Stimulated activated CD4-positive, alpha-beta T cell treated with anti-CD3 and anti-CD28 coated beads, Interleukin-4, amount 100 ng/mL, for 1 hour (primary cell): ENCODE measurements at places on chromosomes 6 and 20.

DNA sequence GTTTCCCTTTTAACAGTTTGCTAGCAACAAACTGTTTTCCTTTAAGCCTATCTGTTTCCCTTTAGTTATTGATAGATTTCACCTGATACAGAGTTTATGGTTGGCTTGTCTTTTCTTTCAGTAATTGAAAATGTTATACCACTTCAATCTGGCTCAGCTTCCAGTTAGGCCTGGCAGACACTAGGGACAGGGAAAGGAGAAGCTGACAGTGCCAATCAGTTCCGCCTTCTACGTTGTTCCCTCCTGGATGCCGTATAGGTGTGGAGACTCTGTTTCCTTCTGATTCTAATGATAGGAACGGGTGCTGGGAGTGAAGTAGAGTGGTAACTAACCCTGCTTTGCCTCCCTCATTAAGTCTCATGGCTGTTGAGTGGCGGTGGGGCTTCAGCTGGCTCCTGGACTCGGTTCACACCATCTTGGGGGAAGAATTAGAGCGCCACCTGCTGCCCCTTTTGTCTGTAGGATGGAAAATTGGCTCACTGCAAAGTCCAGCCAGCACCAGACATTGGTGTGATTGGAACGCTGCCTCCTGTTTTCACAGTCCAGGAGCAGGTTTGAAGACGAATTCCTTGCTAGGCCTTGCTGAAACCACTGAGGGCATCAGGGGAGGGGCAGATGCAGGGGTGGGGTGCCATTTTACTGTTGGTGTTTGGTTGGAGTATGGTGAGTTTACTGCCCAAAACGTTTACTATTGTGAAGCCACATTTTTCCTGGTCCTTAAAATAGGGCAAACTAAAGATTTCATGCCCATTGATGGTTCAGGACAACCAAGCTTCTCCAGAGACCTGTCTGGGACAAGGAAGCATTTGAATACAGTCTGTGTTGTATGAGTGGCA, 1729.5 kb downstream of the GRIK2 start:
- DNase-seq, result no peak

DNA sequence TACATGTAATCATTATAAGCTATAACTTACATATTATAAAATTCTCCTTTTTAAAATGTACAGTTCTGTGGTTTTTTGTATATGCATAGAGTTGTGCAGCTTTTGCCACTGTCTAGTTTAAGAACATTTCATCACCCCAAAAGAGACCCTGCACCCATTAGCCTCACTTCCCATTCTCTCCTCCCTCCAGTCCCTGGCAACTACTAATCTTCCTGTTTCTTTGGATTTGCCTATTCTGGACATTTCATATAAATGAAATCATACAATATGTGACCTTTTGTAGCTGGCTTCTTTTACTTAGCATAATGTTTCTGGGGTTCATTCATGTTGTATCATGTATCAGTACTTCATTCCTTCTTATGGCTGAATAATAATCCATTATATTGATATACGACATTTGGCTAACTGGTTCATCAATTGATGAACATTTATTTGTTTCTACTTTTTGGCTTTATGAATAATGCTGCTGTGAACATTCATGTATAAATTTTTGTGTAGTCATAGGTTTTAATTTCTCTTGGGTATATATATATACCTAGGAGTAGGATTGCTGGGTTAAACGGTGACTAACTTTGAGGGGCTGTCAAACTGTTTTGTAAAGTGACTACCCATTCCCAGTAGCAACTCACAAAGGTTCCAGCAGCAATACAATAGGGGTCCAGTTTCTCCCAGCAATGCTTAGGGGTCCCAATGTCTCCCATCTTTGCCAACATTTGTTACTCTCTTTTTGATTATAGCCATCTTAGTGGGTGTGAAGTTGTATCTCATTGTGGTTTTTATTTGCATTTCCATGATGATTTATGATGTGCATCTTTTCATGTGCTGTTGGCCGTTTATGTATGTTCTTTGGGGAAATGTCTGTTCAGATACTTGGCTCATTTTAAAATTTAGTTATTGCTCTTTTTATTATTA, 10.7 kb downstream of the PTPRA start:
- DNase-seq, result no peak

GRCh38 chr6:16759181-16759645, 2.0 kb downstream of the ATXN1 start:
- DNase-seq, result no peak

- DNase-seq, result no peak
Observed at GRCh38 chr6:170069611-170070010, 221.3 kb downstream of the DLL1 start.

DNA sequence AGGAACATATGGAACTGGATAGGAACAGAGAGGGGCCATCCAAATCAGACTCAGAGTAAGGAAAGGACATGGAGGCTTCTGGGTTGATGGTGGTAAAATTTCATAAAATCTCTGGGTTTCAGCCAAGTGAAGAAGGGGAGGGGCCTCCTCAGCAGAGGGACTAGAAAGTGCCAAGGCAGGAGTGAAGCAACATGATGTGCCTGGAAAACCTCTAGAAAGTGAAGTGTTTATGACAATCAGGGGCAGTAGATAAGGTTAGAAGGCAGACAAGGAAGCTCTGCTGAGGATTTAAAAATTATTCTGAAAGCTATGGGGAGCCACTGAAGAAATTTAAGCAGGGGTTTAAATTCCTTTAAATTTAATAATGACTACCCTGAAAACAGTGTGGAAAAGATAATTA, 126.0 kb upstream of the TENT5A start:
- DNase-seq, result no peak

- DNase-seq, result peak; percentile 71
Observed at GRCh38 chr20:2742934-2743559, 50.5 kb downstream of the EBF4 start.

DNA sequence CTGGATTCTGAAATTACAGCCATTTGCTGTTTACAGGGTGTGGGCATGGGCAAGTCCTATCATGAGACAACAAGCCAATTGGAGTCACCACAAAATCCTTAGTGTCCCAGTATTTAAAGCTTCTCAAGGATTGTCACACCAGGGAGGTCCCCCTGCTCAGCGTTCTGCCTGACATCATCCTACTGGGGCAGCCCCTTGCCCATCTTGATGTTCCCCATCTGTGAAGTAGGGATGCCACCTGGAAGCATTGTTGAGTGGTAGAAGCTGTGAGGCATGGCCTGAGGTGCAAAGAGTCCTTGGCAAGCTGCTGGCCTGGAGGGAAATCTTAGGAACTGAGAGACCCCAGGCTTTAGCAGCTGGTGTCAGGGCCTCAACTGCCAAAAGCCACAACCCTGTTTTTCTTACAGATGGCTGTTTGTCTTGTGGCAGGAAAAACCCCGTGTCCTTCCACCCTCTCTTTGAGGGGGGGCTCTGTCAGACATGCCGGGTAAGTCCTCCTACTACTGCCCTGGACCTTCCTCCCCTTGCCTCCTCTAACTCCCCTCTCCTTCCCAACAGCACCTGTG, 23.3 kb upstream of the MAPRE1 start:
- no peak for DNase-seq
